ENCODE measurements at places on chromosomes 12 and 14.

DNA sequence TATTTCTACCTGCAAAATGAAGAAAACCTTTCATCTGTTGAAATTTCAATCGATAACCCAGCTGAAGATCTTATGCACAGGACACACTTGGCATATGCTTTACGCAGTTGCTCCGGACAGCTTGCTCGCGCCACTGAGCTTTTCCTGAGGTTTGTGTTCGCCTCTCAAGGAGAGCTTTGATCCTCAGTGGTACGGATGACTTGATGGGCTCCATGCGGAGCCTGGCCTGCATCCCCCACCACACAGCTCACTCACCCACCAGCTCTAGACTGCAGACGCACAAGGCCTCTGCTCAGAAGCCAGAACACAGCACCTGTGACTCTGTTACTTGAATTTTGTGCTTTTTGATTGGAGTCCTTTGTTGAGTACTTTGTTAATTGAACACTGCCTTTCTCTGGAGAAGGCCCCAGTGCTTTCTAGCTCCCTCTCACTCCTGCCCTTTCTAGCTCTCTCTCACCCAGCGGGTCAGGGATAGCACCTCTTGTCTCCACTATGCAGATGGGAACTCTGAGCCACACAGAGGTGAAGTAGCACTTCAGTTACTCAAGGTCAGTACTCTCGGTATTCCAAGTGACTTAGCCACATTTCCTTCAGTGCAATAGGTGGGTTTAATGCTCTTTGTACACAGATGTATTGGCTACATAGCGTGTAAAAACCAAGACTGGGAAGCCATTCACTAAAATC lies 52.1 kb downstream of the TBC1D30 start:
- no peak for DNase-seq

GRCh38 chr12:11839091-11839641 lies 189.7 kb downstream of the ETV6 start:
- DNase-seq: no peak

DNA sequence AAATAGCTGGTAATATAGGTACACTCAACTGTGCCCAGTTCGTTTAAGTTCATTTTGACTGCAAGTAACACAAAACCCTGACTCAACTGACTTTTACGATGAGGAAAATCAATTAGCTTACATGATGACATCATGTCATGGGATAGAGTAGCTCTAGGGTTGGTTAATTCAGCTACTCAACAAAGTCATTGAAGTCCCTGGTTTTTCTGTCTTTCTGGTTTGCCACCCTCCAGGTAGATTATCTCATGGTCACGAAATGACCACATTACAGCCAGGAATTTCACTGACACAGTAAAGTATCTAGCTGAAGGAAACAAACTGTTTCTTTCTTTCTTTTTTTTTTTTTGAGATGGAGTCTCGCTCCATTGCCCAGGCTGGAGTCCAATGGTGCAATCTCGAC lies 68.5 kb upstream of the FUT8 start:
- no peak for DNase-seq

GRCh38 chr12:29147731-29148595 lies 1.1 kb upstream of the FAR2 start:
- no peak for DNase-seq

- DNase-seq: no peak
Measured at GRCh38 chr12:90802727-90803126, 152.2 kb downstream of the CCER1 start.

DNA sequence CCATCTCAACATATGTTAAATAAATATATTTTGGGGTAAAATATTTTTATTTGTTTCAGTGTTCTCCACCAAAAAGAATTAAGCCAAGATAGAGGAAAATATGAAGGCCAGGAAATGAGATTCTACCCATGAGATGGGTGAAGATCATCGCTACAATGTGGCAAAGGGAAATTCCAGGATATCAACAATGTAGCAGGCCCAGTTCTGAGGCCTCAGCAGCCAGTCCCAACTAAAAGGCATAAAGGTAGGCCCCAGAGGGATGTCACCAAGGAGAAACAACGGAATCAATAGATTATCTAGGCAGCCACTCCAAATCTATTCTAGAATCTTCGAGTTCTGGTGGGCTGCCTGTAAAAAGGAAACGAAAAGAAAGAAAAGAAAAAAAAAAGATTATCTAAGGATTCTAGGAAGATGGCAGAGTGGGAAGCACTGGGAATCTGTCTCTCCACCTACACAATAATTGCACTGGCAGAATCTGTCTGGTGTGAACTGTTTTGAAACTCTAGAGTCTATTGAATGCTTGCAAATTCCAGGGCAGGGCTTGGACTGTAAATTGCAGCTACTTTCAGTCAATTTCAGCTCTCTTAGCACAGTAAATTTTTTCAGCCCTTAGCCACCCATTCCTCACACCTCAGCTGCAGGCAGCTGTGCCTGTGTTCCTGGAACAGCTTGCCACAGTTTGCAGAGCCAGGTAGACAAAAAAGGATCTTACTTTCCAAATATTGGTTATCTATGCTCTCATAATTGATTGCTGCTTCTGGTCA lies 33.1 kb upstream of the MMP19 start:
- DNase-seq: no peak

DNA sequence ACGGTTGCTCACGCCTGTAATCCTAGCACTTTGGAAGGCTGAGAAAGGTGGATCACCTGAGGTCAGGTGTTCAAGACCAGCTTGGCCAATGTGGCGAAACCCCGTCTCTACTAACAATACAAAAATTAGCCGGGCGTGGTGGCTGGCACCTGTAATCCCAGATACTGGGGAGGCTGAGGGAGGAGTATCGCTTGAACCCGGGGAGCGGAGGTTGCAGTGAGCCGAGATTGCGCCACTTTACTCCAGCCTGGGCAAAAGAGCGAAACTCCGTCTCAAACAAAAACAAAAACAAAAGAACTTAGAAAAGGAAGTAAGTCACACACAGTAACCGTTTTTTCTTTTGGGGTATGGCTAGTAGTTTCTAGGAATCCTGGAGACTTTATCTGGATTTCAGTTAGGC lies 1.7 kb upstream of the PALS1 start:
- no peak for DNase-seq

DNA sequence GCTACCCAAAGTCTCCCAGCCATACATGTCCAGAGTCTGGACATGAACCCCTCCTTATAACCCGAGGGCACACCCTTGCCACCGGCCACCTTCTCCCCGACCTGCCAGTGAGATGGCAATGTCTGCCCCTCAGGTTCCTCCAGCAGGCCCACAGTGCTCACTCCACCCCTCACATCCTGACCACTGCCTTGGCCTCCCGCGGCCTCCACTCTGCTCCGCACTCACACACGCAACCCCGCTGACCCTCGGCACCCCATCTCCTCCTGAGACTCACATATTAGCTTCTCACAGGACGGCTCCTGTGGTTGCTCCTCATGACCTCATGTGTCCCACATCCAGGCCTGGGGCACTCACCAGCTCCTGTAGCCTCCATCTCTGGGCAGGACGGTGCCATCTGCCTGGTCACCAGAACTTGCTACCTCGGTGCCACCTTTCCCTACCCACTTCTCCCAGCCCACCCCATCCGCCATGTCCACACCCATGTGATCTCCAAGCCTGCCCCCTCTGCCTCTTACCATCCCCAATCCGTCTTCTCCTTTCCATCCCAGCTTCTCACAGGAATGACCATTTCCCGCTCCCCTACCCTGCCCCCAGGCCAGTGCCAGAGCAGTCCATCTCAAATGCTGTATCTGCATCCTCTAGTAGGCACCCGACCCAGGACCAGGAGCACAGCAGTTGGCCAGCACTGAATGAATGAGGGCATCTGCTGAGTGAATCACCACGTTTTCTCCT lies 198.6 kb upstream of the DIO3 start:
- no peak for DNase-seq

Measured in activated T-cell treated with anti-CD3 and anti-CD28 coated beads for 4 hours (primary cell).